CD4-positive, alpha-beta T cell (primary cell): ENCODE measurements at places on chromosomes 3 and 15. TPM values are rescaled to one million over a fixed set of nuclear protein-coding genes. Genes with fewer than 3 reads are reported as not detected.

The TM4SF18 gene
- total RNA-seq: not detected

The CYP1A1 gene
- total RNA-seq: not detected

The SERINC4 gene
- total RNA-seq: not detected

The TRMT10C gene
- total RNA-seq: 49.4 TPM

The NR1D2 gene
- 113 TPM for total RNA-seq

The ARL14 gene
- not detected for total RNA-seq

The HYAL1 gene
- 0.38 TPM for total RNA-seq

DNA sequence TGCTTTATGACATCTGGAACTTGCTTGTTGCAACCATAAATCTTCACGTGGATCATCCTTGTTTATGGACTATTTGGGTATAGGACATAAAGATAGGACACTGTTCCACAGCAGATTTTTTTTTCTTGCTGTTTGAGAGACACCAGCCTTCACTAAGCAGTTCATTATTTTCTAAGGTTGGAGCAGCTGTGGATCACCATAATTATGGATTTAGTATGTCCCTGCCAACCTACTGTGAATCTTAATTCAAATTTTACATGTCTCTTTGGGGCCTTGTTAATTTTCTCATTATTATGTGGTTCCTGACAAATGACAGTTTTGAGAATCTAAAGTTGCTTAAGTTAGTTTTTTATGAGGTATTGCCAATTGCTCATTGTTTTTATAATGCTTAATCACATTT is 161.2 kb downstream of the B3GALNT1 start:
- no peak for DNase-seq
- H3K4me1 ChIP-seq: no peaks in the 10 kb centered on the region
- no peaks in the 10 kb centered on the region for H3K36me3 ChIP-seq
- H3K27ac ChIP-seq: no peak overlapping the region

DNA sequence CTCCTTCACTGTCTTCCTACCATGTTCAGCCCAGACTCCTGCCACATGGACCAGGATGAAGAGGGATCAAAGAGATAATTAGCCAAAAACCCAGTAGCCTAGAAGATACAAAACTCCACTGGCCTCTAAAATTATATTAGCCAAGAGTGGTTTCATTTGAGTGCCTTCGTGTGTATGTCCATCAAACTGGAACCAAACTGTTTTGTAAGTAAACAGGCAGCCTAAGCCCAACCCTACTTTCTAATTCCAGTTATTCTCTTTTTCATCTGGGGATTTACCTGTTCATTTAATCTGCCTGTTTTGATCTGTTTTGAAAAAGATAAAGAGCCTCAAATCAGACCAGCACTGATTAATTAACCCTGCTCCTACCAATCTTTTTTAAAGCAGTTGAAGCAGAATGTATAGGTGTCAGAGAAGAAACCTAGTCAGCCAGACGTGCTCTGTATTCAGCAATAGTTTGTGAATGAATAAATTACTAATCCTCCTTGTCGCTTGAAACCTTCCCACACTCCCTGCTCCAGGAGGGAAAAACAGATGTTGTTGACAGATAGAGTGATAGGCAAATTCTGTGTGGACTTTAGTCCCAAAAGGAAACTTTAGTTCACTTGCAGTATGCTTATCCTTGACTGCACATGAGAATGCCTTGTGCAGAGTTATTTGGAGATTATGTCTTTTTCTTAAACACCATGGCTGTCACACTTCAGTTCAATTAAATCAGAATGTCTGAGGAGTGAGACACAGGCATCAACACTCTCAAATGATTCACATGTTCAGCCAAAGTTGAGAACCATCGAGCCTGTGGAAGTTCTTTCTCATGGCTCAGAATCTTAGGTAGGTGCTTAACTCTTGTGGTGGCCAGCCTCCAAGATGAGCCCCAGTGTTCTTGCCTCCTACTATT is 55.5 kb upstream of the ZBED2 start:
- peaks cover 79% of the 10 kb centered on the region for H3K36me3 ChIP-seq
- no peak overlapping the region for H3K27ac ChIP-seq
- DNase-seq: no peak
- H3K4me3 ChIP-seq: no peak overlapping the region
- no peaks in the 10 kb centered on the region for H3K27me3 ChIP-seq
- no peaks in the 10 kb centered on the region for H3K4me1 ChIP-seq

GRCh38 chr3:25056036-25056755 is 371.9 kb upstream of the RARB start:
- H3K27me3 ChIP-seq: no peaks in the 10 kb centered on the region
- H3K27ac ChIP-seq: no peak overlapping the region
- no peak for DNase-seq

DNA sequence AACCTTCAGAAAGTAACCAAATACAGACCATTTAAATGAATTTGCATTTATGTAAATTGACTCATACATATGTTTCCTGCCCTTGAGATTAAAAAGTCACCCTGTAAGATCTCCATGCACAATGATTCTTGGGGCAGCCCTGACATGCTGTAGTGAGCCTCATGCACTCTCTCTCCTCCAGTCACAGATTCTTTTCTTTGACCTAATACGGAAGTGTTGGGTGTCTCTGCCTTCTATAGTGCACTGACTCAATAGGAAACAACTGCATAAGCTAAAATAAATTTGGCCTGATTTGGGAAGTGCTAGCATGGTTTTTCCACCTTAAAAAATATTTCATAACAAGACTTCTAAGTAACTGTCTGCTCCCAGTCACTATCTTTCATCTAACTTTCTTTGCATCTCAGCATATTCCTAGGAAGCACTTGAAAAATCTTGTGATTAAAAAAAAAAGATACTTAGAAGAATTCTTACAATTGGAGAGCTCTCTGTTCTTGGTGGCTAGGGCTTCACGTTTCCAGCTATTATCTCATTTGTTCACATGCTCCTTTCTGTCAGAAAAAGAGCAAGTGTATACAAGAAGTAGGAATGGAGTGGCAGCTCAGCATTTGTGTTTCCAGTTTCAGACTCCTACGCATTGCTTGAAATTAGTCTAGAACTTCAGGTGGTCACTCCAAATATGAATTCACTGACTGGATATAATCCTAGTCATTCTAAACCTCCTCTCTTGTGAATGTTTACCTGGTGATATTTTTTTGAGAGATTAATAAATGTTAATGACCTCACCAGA is 207.9 kb upstream of the COL8A1 start:
- no peaks in the 10 kb centered on the region for H3K36me3 ChIP-seq
- no peak overlapping the region for H3K4me3 ChIP-seq
- H3K4me1 ChIP-seq: no peaks in the 10 kb centered on the region
- no peak for DNase-seq

DNA sequence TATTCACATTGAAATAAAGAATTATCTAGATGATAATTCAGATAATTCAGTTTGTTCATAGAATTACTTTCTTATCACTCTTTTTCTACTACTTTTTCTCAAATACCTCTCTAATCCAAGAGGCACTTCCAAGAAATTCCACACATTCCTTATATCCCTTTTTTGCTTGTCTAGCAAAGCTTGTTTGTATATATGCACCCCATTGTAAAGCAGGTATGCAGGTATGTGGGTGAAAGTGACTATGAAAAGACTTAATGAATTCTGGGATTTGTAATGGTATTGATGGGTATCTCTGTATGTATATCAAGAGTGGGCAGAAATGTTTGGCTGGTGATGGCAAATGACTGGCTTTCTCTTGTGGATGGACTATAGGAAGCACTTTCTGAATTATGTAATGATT is 94.1 kb upstream of the FGF7 start:
- DNase-seq: no peak
- no peak overlapping the region for H3K27ac ChIP-seq
- H3K4me3 ChIP-seq: no peak overlapping the region
- no peaks in the 10 kb centered on the region for H3K4me1 ChIP-seq
- no peaks in the 10 kb centered on the region for H3K36me3 ChIP-seq
- H3K27me3 ChIP-seq: no peaks in the 10 kb centered on the region

DNA sequence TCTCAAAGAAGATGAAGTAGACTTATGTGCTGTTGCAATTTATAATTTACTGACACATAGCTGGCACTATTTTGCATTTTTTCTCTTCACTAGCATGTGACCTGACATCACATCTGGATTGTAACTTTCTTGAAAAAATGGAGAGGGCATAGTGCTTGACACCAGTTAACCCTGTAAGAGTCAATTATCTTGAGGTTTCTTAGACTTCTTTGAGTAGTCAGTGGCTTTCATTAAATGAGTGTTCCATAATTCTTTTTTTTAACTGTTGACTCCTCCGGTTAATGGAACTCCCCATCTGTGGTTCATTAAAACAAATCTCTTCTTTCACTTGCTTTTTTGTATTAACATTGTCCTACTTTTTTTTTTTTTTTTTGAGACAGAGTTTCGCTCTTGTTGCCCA is 16.9 kb upstream of the PRKCI start:
- H3K36me3 ChIP-seq: no peaks in the 10 kb centered on the region
- no peak for DNase-seq
- no peaks in the 10 kb centered on the region for H3K4me1 ChIP-seq
- H3K27ac ChIP-seq: no peak overlapping the region

DNA sequence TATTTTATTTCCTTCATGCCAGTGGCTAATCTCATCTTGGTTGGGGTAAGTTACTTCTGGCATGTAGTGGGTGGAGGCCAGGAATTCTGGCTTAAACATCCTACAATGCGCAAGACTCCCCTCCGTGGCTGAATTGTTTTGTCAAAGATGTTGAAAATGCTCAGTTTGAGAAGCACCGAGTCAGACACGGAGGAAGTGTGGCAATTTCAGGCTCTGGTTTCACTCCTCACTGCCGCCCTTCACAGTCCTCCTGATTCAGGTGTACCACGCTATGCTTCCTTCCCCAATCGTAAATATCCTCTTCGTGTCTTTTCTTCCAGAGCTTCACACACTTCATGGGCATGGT is 150.7 kb downstream of the OPA1 start:
- no peaks in the 10 kb centered on the region for H3K4me1 ChIP-seq
- no peak for DNase-seq
- H3K4me3 ChIP-seq: no peak overlapping the region
- H3K27ac ChIP-seq: no peak overlapping the region

- DNase-seq: no peak
- H3K27me3 ChIP-seq: no peaks in the 10 kb centered on the region
- no peaks in the 10 kb centered on the region for H3K36me3 ChIP-seq
- H3K4me3 ChIP-seq: no peak overlapping the region
These were observed 359.6 kb downstream of the SHQ1 start for GRCh38 chr3:72488738-72489035.

- no peaks in the 10 kb centered on the region for H3K36me3 ChIP-seq
- H3K27me3 ChIP-seq: no peaks in the 10 kb centered on the region
- no peaks in the 10 kb centered on the region for H3K4me1 ChIP-seq
These were observed 14.5 kb downstream of the ZPLD1 start for GRCh38 chr3:102449341-102449740.

GRCh38 chr3:45486136-45486535 is 97.8 kb downstream of the LARS2 start:
- H3K27ac ChIP-seq: no peak overlapping the region
- no peak overlapping the region for H3K4me3 ChIP-seq
- H3K4me1 ChIP-seq: no peaks in the 10 kb centered on the region

- no peak overlapping the region for H3K4me3 ChIP-seq
- no peaks in the 10 kb centered on the region for H3K27me3 ChIP-seq
These were observed 215.5 kb downstream of the LRRC3B start for GRCh38 chr3:26838026-26838425.

- H3K4me1 ChIP-seq: no peaks in the 10 kb centered on the region
- H3K4me3 ChIP-seq: no peak overlapping the region
- no peak for DNase-seq
- H3K27me3 ChIP-seq: peaks cover 3% of the 10 kb centered on the region
These were observed 234.0 kb downstream of the KLF13 start for GRCh38 chr15:31560643-31561042.

GRCh38 chr15:78195735-78196201 is 38.6 kb downstream of the ACSBG1 start:
- H3K4me3 ChIP-seq: no peak overlapping the region
- no peak overlapping the region for H3K27ac ChIP-seq
- H3K4me1 ChIP-seq: peaks cover 4% of the 10 kb centered on the region

- H3K27ac ChIP-seq: no peak overlapping the region
- H3K4me3 ChIP-seq: no peak overlapping the region
- no peaks in the 10 kb centered on the region for H3K4me1 ChIP-seq
- H3K27me3 ChIP-seq: peaks cover 29% of the 10 kb centered on the region
These were observed 289 bp downstream of the PCSK6 start for GRCh38 chr15:101489237-101489598.

GRCh38 chr3:146814601-146815315 is 209.6 kb upstream of the PLSCR5 start:
- H3K36me3 ChIP-seq: no peaks in the 10 kb centered on the region
- H3K4me3 ChIP-seq: no peak overlapping the region
- no peaks in the 10 kb centered on the region for H3K27me3 ChIP-seq
- no peaks in the 10 kb centered on the region for H3K4me1 ChIP-seq
- H3K27ac ChIP-seq: no peak overlapping the region

- H3K27me3 ChIP-seq: no peaks in the 10 kb centered on the region
- no peak overlapping the region for H3K27ac ChIP-seq
- H3K4me3 ChIP-seq: no peak overlapping the region
- no peak for DNase-seq
- no peaks in the 10 kb centered on the region for H3K36me3 ChIP-seq
These were observed 72.2 kb downstream of the LEKR1 start for GRCh38 chr3:156898296-156898880.

DNA sequence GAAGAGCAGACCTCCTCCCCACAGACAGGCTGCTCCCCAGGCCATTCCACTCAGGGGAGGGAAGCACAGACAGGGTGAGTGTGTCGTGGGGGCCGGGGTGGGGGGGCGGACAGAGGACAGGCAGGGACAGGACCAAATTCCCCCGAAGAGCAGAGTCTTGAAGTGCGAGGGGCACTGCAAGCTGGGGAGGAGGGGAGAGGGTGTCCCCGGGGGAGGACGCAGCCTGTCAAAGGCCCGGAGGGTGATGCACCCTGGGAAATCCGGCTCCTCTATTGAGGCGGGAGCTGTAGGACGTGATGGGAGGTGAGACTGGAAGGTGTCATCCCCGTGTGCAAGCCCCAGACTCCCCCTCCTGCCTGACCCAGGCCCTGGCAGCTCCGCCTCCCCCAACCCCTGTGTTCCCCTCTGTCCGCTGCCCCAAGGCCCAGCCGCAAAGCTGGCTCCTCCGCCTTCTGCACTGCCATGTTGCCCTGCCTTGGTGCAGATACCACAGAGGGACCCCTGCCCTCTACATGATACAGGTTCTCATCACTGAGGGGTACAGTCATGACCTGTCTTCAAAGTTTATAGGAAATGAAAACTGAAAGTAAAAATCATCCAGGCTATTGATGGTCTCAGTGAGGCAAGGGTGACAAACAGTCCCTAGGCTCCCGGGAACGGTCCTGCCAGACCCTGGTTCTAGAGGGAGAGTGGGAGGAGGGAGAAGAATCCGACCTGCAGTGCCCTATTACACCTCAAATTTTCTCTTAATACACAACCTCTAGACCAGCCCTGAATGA is 76.3 kb upstream of the IQSEC1 start:
- no peak overlapping the region for H3K27ac ChIP-seq
- DNase-seq: no peak
- no peaks in the 10 kb centered on the region for H3K27me3 ChIP-seq
- no peaks in the 10 kb centered on the region for H3K36me3 ChIP-seq
- peak overlapping the region; percentile 34 for H3K4me3 ChIP-seq
- H3K4me1 ChIP-seq: peaks cover 14% of the 10 kb centered on the region

- no peaks in the 10 kb centered on the region for H3K27me3 ChIP-seq
- no peaks in the 10 kb centered on the region for H3K36me3 ChIP-seq
- DNase-seq: no peak
- no peak overlapping the region for H3K27ac ChIP-seq
These were observed 146.8 kb downstream of the PCCB start for GRCh38 chr3:136396916-136397315.
